ENCODE measurements at places on chromosomes 6 and 20. TPM values are rescaled to one million over a fixed set of nuclear protein-coding genes. Genes with fewer than 3 reads are reported as not detected.
A peak's percentile ranks its signal among the peaks of the same experiment; 100 is the strongest.

- peak; percentile 58 for DNase-seq
Measured at GRCh38 chr6:24891004-24891403, 44.8 kb downstream of the RIPOR2 start.

GRCh38 chr6:70857387-70858077, 99.3 kb downstream of the B3GAT2 start:
- no peak for DNase-seq

The ZBTB46 gene
- 1.7 TPM for total RNA-seq

The KIF25 gene
- not detected for total RNA-seq

The CLVS2 gene
- total RNA-seq, result 4.1 TPM
